Activated CD4-positive, alpha-beta T cell treated with anti-CD3 and anti-CD28 coated beads, Interleukin-2, amount 10 ng/mL, durations not matched to agents 7 days and 5 days (primary cell): ENCODE measurements at places on chromosomes 5 and 9. TPM values are rescaled to one million over a fixed set of nuclear protein-coding genes. Genes with fewer than 3 reads are reported as not detected.

OTP gene
- total RNA-seq: not detected

DAPK1 gene
- 0.30 TPM for total RNA-seq

ENTREP1 gene
- not detected for total RNA-seq

SHISAL2B gene
- total RNA-seq: not detected

TAF11L5 gene
- total RNA-seq: not detected

DNA sequence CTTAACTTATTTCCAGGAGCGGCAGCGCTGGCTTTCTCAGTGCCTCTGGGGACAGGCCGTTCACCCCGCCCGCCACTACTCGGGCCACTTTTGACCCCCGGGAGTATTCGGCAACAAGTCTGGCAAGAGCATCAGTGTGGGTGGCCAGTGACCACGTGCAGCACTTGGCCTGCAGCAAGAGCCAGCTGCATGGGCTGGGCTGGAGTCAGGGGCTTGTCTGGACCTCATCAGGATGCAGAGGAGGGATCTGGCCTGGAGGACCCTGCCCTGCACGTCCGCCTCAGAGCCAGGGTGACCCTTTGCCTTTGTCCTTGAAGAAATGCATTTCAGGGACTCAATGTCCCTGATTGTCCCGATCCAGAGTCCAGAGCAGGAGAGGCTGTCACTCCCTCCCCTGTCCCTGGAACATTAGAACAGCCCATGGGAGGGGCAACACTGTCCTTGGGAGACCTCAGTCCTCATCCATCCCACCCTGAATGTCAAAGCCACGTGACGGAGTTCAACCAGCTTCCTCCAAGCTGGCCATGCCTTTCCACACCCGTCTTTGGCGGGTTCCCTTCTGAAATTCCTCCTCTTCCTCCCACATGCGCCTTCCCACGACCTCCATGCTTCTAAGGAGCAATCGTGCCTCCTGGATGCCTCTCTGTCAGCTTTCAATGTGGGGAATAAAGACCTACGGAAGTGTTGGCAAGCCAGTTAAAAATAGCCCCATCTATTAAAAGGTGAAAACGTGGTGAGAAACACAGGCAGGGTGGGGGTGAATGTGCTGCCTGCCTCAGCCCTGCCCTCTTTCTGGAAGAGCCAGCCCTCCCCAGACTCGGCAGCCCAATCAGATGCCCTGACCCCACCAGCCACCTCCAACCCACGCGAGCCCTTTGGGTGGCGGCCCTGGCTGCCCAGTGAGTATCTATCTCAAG, 99.0 kb downstream of the OLFM1 start:
- no peak for DNase-seq

PCAT7 gene
- total RNA-seq: not detected

DNA sequence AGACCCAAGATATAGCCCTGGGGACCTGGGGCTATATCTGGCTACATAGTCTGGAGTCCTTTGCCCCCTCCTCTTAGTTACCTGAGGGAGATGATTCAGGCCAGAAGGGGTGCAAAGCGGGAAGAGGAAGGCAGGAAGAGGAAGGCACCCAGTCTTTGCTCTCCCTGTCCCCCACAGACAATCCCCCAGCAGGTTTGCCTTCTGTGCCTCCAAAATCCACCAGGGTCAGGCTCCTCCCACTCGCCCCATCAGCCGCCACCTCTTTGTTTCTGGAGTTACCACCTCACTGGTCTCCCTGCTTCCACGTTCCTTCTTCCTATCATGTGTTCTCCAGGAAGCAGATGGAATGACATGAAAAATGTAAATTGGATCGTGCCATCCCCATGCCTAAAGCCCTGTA, 31.2 kb upstream of the FABP6 start:
- DNase-seq: no peak

- no peak for DNase-seq
These were observed 94.1 kb downstream of the RXRA start for GRCh38 chr9:134420281-134420845.

DNA sequence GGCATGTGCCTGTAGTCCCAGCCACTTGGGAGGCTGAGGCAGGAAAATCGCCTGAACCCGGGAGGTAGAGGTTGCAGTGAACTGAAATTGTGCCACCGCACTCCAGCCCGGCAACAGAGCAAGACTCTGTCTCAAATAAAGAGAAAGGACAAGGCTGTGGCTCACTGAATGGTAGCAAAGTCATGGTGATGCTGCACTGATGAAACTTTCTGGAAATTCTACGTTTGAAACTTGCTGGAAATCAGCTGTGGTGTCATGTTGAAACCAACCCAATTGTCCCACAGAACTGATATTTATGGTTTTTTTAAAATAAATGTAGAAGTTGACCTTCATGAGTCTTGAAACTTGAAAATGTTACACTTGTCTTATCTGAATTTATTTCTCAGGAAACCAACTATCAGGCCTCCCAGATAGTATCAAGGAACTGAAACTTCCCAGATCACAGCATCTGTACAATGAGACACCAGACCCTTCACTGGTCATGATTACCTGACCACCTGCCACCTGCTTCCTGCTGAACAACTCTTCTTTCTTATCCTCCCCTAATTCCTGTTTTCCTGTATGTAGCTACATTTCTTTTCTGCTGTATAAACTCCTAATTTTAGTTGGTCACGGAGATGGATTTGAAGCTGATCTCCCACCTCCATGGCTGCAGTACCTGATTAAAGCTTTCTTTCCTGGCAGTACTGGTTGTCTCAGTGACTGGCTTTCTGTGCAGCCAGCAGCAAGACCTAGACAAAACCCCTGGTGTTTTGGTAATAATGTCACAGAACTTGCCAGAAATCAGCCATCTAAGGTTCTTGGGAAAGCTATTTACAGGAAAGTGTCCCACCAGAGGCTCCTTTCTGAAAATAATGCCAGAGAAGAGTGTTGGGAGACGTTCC, 5.6 kb upstream of the TBC1D13 start:
- DNase-seq: no peak

- no peak for DNase-seq
These were observed 10.7 kb upstream of the SPARC start for GRCh38 chr5:151697452-151697851.

DNA sequence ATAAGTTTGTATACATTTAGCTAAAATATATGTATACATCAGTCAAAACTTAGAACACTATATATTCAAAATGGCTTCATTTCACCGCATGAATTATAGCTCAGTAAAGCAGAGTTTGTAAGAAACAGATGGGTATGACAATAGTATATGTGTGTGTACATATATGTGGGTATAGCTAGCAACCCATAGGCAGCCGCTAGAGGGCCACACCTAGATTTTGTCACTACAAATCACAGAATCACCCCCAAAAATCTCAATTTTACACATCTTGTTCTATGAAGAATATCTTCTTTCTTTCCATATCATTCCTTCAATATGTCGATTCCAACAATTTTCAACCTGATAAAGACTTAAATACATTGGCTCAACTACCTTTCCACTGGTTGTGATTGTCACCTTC, 357.8 kb upstream of the CCNG1 start:
- DNase-seq: no peak

DNA sequence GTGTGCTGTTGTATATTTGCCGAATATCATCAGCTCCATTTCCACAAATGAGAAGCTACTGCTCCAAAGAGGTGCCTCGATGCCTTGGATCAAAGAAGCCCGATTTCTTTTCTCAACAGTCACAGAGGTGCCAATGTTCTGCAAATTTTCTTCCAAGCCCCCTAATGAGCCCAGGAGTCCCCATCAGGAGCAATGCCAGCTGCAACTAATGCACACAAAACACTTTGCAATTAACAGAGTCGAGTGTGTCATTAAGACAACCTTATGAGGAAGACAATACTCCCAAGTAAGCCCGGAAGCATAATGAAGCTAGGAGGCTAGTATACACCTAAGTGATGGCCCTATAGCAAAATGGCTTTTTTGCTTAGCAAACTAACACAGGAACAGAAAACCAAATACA, 247.0 kb downstream of the TRIM32 start:
- no peak for DNase-seq

DNA sequence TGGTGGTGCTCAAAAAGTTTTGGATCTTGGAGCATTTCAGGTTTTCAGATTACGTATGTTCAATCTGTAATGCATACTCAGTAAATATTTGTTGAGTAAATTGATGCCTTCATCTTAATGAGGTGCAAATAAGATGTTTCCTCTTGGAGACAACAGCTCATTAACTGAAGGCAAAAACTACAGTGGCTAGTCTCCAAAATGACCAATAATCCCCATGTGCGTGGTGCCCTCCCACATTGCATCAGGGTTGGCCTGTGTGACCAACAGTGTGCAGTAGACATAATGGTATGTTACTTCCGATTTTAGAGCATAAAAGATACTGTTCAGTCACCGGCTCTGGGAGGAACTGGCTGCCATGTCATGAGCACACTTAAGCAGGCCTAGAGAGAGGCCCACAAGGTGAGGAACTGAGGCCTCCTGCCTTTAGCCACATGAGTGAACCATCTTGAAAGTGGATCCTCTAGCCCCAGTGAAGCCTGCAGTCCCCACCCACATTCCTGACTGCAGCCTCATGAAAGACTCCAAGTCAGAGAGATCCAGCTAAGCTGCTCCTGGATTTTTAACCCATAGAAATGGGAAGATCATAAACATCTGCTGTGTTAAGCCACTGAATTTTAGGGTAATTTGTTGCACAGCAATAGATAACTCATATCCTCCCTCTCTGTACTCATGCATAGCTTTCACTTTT, 55.7 kb downstream of the LIFR start:
- no peak for DNase-seq

PCDHB14 gene
- total RNA-seq: not detected

DNA sequence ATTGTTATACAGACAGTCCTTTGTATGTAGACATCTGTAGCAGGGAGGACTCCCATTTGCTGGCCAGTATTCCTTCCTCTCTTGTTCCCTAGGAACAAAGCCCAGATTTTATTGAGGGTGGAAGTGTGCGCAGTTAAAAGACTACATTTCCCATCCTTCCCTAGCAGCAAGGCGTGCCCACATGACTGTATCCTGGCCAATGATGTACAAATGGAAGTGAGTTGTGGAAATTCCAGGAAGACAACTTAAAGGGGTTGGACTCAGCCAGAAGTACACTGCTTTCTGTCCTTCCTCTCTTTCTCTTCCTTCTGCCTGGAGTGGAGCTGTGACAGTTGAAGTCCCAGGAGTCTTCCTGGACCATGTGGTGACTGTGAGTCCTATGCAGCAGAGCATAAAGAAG, 89.0 kb downstream of the HRH2 start:
- DNase-seq: no peak

PCDHGB7 gene
- total RNA-seq: not detected

DNA sequence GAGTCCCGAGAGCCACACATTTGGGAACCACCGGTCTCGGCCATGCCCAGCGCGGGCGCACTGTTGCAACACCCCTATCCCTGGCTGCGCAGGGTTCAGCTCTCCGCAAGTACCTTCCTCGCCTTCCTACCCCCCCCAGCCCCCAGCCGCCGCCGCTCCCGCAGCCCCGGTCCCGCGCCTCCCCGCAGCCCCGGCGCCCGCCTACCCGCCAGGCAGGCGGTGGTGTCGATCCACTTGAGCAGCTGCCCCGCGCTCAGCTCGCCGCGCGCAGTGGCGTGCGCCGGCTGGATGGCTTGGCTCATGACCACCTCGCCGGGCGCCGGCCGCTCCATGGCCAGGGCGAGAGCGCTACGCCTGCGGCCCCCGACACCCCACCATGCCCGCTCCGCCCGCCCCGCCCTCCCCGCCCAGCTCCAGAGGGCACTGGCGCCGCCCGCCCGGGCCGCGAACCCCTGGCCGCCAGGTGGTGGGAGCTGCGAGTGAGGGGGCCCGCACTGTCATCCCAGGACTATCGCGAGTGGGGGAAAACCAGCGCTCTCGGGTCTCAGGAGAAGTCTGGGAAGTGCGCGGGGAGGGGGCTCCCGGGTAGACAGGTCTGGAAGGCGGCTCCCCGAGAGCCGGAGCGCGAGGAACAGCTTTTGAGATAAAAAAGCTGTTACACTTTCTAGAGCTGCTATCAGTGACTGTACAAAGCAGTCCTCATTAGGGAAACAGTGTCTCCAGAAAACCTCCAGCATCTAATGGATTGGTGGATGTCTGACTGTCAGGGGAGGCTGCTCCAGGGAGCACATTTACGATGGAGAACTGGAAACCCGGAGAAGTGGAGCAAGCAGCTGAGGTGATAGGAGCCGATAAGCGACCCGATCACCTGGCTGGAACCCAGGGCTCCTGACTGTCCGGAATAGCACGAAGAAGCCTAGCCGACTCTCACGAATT, at the start of gene ACOT12:
Gene ACOT12, minus strand, starts transcription at position 352 of the 936 bp plus-strand sequence. Its CDS starts 20 bp downstream, at position 332.
- no peak for DNase-seq
